Cardiac muscle cell (in vitro differentiated cells and primary cell): ENCODE measurements at places on chromosomes 1 and 21.

- DNase-seq = no peak
Measured at GRCh38 chr1:183911285-183911684, 106.4 kb downstream of the RGL1 start.

DNA sequence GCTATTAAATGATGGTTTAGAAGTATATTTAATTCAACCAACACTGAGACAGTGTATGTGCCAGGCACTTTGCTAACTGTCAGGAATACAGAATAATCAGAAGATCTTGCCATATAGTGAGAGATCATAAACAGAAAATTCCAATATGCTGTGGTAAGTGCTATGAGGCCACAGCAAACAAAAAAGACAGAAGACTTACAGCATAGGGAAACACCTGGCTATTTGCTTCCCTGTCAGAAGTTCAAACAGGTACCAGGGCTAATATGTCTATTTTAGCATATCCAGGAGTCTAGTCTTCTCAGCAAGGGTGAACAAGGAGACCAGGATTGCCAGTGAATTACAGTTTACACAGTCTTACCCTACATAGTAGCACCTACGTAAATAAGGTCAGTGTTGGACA is 30.4 kb downstream of the TRIT1 start:
- DNase-seq = no peak

DNA sequence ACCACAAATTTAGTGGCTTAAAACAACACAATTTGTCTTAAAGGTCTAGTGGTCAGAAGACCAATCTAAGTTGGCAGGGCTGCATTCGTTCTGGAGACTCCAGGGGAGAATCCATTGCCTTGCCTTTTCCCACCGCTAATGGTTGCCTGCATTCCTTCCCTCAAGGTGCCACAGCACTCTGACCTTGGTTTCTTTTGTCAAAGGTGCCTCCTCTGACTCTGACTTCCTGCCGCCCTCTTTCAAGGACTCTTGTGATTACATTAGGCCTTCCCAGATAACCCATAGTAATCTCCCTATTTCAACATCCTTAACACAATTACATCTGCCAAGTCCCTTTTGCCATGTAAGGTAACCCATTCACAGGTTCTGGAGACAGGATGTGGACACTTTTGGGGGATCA is 145.3 kb downstream of the S1PR1 start:
- DNase-seq = no peak

GRCh38 chr1:21586222-21586621 is 77.0 kb downstream of the ALPL start:
- no peak for DNase-seq

GRCh38 chr1:235075777-235076308 is 52.8 kb downstream of the TOMM20 start:
- no peak for DNase-seq

DNA sequence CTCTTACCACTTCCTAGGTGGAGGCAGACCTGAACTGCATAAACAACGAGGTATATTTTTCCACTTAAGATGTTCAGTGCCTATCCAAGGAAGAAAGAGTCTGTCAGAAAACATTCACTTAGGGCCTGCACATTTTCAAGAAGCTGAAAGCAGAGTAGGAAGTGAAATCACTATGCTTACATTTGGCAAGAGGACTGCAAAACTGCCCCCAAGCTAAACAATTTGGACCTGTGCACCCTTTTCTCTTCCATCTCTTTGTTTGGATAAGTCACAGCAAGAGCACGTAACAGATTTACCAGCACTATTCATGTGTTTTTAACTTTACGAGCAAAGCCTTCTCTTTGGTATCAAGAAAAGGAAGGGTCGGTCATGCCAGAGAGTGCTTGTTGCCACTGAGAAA is 13.2 kb upstream of the BEND5 start:
- DNase-seq = no peak

GRCh38 chr1:29802181-29803068 is 566.1 kb downstream of the PTPRU start:
- DNase-seq = no peak

- no peak for DNase-seq
Measured at GRCh38 chr1:151908228-151908691, 1.1 kb downstream of the THEM4 start.

DNA sequence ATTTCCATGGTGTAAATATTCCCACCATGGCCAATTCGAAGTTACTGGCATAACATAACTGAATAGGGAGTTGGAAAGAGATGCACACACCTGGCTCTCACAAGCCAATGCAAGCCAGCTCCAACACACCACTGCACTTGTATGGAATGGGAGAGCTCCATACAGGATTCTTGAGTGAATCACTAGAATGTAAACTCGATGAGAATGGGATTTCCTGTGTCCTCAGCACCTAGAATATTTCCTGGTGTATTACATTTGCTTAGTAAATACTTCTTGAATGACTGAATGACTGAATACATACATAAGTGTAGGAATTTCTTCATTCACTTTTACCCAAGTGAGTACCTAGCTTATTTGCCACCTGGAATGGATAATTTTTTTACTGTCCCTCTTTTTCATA is 16.2 kb upstream of the PPIE start:
- DNase-seq = no peak

GRCh38 chr1:88935522-88936222 is 44.3 kb upstream of the GTF2B start:
- peak; percentile 64 for DNase-seq

- DNase-seq = no peak
Measured at GRCh38 chr1:29460694-29461093, 224.4 kb downstream of the PTPRU start.

GRCh38 chr1:237875291-237875690 is 15.4 kb downstream of the ZP4 start:
- DNase-seq = no peak

- no peak for DNase-seq
Measured at GRCh38 chr1:2948001-2948750, 73.1 kb upstream of the ACTRT2 start.

DNA sequence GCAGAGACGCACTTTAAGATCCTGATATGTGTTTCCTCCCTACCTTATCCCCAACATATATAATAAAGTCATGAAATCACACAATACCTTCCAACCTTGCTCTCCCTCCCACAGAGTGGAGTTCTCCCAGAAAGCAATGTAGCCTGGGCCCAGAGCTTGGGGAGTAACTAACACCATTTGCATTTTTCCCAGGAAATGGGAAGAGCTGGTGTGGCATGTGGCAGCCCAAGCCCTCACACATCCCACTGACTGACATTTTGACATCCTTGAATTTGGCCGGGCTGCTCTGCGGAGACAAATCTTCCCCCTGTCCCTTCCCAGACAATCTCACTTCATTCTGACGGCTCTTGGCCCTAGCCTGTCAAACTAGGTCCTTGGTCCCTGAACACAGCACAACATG is 37.0 kb upstream of the ATP2B4 start:
- no peak for DNase-seq

DNA sequence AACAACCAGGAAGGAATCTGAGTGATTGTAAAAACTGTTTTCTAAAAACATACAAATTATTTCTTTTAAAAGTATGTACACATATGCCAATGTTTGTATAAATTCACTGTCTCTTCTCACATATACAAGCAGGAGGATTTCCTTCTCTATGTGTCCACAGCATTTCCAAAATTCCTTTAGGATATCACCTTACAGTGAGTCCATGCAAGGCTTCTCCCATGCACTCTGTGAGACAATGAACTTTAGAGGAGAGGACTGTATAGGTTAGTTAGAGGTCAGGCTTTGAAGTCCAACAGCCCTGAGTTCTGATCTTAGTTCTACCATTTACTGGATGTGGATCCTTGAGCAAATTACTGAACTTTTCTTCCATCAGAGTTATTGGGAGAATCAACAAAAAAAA is 34.1 kb upstream of the USH2A start:
- DNase-seq = peak; percentile 17

GRCh38 chr1:61449410-61449809 is 275.5 kb downstream of the TM2D1 start:
- DNase-seq = no peak

DNA sequence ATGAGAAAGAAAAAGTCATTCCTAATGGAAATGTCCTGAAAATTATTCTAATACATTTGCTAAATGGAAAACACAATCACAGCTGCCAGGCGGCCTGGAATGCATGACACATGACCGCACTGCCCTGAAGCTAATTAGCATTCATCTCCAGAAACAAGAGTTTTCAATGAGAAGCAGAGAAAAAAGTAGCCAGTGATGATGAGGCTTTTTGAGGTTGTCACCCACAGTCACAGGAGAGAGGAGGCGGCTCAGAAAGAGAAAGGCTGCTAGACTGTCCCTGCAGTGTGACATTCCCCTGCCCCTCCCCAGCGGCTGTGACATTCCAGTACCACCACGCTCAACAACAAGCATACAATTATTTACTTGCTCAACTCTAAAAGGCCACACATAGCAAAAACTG is 122.9 kb upstream of the KRTAP19-8 start:
- DNase-seq = peak; percentile 33

DNA sequence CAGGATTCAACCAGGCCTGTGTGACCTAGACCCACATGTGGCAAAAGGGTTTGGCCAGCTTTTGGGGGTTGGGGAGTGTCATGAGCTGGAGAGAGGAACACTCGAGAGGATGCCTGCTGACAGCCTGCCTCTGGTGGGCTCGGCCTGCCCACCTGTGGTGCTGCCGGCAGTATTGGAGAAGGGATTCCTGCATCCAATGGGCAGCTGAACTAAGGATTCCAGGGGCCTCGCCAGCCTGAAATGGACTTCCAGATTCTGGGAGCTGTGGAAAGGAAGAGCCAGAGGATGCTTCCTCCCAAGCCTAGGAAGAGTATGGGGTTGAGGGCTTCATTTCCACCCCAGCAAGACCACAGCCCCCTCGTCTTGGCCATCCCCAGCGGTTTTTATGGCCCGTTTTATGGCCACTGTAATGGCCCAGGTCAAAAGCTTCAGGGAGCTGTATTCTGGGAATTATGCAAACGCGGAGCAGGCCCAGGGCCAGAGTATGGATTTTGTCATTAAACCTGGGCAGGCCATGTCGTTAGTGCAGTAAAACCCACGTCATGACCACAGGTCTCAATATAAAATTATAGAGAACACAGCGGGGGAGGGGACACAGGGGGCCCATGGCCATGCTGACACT is 63.6 kb downstream of the TMEM53 start:
- DNase-seq = no peak

DNA sequence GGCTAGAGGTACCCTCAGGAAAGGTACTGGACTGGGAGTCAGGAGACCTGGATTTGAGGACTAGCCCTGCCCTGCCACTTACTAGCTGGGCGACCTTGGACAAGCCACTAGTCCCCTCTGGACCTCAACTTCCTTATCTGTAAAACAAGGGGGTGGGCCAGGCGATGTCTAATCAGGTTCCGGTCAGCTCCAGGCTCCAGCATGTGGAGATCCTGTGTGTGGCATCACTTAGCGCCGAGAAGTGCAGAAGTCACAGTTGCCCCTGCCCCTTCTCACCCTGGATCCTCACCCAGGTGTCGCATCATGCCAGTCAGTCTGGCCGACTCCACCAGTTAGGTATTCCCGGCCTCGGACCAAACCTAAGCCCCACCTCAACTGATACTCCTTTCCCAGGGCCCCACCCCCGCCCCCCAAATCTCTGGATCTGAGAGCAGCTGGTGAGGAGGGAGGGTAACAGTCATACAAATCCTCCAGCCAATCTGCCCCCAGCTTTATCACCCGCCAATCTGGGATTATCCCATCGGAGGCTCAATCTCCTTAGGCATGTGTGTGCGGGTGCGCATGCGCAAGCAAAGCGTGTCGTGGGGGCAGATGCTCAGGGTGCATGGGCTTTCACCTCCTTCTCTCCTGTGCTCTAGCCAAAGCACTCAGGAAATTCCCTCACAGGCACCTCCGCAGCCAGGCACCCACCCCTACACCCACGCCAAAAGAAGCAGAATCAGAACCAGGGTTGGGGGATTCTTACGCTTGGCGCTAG is 5.4 kb downstream of the CELF3 start:
- no peak for DNase-seq

DNA sequence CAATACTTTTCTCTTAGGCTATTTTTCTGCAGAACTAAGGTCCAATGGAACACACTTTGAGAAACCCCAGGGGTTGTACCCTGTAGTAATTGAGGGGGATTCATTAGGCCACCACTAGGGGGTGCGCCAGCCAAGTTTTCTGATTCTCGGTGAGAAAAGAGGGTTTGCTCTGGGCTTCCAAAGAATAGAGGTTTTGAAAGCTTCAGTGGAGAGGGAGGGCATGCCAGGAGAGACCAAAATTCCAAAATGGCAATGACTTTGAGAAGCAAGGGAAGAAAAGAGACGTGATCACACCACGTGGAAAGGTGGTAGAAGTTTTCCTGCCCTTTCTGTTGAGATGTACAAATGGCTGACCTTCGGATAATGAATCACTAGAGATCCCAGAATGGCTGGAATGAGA is 323.3 kb downstream of the RPS6KC1 start:
- DNase-seq = peak; percentile 70
